Memory B cell (primary cell): ENCODE measurements at places on chromosomes 2 and 18.

GRCh38 chr2:223944166-223944702 lies 901 bp downstream of the WDFY1 start:
- DNase-seq = peak; percentile 37

GRCh38 chr2:234863043-234863934 lies 88.5 kb upstream of the SH3BP4 start:
- no peak for DNase-seq

DNA sequence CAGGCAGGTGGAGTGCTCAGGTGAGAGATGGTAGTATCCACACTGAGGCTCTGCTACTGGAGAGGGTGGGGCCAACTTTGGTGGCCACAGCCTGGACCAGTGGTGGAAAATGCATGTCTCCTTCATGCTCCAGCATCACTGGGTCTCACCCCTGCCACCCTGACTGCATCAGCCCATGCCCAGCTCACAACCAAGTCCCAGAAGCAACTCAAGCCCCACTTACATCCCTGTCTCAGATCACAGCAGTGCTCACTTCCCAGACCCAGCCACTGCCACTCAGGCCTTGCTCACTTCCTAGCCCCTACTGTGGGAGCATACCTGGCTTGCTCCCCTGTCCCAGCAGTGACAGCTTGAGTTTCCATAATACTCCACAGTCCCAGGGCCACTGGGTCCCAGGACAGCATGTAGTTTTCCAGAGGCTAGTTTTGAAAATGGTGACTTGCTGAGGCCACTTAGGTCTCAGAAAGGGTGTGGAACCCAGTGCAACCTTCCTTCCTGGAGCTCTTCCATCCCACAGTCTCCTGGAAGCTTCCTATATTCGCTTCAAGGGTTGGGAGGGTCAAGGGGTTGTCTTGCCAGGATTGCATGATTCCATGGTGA lies 58.8 kb downstream of the GPC1 start:
- no peak for DNase-seq

GRCh38 chr2:111191877-111192276 lies 71.2 kb downstream of the BCL2L11 start:
- no peak for DNase-seq

DNA sequence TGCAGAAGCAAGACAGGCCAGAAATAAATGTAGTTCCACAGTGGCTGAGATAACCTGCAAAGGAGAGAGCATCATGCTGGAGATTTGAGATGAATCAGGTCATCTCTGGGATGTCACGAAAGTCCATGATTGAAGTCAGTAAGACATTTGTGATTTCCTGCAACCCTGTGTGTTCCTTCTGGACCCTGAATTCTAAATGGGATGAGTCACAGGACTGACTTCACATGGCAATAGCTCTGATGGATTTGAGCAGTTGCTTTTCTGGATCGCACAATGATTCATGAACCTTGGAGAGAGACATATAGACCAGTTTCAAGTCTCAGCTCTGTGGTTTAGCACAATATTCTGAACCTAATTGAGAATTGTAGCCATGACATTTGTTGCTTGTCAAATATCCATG lies 102.9 kb downstream of the TSN start:
- DNase-seq = no peak

DNA sequence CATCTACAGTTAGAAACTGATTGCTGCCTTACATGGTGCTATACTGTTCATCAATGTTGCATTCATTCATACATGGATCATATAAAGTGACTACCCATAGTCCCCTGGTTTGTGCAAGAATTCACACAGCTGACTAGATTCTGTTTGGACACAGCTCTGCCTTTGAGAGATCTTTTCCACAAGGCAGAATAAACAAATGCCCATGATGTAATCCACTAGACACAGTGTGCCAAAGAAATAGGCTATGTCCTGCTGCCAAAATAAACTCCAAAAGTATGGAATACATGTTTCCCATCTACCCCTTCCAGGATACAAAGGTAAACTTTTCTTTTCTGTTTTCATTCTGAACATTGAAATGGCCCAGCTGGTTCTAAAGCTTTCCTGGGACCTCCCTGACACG lies 269.4 kb upstream of the CHAC2 start:
- no peak for DNase-seq

DNA sequence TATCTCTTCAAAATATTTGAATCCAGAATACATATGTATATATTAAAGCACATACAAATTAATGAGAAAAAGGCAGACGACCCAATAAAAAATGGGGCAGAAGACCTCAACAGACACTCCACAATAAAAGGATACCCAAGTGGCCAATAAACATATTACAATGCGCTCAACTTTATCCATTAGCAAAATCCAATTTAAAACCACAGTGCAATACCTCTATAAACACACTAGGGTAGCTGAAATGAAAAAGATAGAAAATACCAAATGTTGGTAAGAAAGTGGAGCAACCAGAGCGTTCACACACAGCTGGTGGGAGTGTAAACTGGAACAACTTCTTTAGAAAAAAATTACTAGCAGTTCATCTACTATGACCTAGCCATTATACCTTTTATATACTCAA lies 75.3 kb downstream of the CCDC148 start:
- DNase-seq = no peak

GRCh38 chr2:224847961-224848850 lies 132.0 kb upstream of the CCDC195 start:
- DNase-seq = no peak
